Activated CD8-positive, alpha-beta memory T cell treated with anti-CD3 and anti-CD28 coated beads for 4 hours (primary cell): ENCODE measurements at places on chromosomes 7 and 10.

DNA sequence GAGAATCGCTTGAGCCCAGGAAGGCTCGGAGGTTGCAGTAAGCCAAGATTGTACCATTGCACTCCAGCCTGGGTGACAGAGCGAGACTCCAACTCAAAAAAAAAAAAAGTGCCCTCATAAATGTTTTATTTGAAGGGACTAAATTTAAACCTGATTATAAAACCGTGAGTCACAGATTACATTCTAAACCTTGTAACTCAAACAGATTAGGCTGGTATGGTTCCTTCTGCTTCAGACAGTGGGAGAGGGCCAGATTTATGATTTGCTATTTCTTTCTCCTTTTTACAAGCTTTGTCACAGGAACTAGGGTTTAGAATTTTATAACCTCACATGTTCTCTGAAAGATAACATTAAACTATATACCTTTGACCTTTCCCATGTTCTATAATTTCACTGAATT is 801.2 kb upstream of the ZWINT start:
- DNase-seq = no peak

GRCh38 chr7:83794829-83795228 is 145.9 kb upstream of the SEMA3E start:
- no peak for DNase-seq

DNA sequence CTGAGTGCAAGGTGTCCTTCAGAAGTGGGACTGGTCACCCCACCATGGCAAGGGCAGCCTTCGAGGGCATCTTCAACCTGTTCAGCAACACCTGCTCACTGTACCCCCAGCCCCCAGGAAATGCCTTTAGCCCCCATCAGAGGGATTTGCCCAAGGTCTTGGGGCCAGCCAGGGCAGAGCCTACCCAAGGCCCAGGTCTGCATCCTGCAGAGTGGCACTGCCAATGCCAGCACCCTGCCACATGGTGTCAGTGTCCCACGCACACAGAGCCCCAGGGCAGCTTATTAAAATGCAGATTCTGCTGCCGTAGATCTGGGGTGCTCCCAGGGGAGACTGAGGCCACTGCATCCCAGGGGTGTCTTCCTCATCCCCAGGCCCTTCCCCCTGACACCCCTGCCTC is 106.2 kb upstream of the KCTD7 start:
- no peak for DNase-seq

- no peak for DNase-seq
Observed at GRCh38 chr10:79139124-79139835, 70.5 kb downstream of the ZMIZ1 start.

DNA sequence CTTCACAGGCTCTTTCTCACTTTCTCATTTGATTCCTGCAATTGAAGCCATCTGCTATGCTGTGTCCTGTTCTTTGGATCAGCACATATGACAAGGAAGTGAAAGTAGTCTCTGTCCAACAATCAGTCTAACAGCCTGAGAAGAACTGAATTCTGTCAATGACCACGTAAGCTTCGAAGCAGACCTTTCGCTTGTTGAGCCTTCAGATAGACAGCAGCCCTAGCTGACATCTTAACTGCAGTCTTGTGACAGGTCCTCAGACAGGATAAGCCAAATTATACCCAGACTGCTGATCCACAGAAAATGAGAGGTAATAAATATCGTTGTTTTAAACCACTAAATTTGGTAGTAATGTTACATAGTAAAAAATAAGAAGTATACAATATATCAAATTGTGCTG is 691.0 kb upstream of the LRRTM3 start:
- DNase-seq = no peak

- DNase-seq = no peak
Observed at GRCh38 chr10:128443925-128444518, 317.8 kb upstream of the MKI67 start.

- DNase-seq = no peak
Observed at GRCh38 chr7:96870185-96870584, 135.2 kb upstream of the DLX6 start.

DNA sequence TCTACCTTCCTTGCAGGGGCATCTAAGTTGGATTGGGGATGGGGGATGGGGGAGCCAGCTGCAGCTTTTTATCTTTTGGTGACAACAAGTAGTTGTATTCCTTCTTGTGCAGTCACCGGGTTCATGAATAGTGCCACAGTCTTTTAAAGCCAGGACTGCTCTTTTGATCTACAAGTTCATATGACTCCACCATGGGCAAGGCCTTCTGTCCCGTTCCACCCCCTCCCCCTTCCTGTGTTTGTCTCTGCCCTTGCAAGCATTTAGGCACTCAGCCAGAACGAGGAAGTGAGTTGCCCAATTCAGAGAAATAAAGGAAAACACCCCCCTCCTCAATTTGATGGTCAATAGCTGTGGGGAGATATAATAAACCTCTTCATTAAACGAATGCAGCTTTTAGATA is 44.8 kb upstream of the EGR2 start:
- DNase-seq = no peak

DNA sequence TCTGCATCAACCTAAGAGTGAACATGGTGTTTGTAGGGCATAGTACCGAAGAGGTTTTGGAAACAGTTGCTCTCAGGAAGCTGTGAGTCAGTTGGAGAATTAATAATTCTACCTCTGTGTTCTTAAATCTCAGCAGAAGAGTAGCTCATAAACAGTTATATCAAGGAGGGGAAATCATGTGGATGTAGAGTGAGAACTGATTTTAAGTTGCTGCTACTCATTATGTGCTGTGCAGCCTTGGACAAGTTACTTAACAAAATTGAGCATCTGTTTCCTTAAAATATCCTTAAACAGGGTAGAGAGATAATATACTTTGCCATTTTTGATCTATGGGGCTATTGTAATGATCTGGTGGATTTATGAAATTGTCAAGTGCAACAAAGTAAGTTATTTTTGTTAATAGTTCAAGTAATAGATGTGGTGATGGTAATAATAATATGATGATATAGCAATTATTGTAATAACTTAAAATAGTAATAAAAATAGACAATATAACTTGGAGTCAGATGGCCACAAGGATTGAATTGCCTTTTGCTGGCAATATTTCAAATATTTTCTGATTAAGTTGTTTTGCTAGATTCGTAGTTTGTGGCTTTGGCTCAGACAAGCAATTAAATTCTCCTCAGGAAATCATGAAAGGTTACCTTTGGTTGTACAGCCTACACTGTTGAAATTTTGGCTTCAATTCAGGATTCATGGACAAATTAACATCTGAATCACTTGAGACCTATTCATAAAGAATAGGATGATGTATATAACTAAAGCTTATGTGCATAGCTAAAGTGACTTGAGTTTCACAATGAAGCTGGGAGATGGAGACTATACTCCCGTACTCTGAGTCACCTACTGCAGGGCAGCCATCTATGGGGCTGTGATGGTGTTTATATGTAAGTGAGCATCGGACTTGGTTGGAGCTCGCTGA is 228.5 kb downstream of the CDK14 start:
- DNase-seq = no peak
